Fibroblast of villous mesenchyme (primary cell): ENCODE measurements at places on chromosomes 3 and 15.

- peak; percentile 27 for DNase-seq
Observed at GRCh38 chr3:161879470-161879869, 382.9 kb downstream of the OTOL1 start.

DNA sequence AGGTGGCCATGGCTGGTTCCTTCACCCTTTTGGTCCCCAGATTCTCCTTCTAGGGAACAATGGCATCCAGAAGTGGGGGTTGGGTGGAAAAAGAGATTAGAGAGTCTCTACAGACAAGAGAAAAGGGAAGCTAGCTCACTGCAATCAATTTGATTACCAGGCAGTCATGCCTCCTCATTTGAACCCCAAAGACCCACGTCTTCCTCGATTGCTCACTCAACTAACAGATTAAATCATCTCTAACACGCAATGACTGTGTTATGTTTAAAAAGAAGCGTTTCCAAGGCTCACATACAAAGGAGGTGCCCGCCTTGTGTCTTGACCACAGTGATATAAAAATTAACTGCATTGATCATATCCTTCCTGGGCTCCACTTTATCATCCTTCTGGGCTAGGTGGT, 57.6 kb downstream of the BHLHE40 start:
- DNase-seq, result no peak

DNA sequence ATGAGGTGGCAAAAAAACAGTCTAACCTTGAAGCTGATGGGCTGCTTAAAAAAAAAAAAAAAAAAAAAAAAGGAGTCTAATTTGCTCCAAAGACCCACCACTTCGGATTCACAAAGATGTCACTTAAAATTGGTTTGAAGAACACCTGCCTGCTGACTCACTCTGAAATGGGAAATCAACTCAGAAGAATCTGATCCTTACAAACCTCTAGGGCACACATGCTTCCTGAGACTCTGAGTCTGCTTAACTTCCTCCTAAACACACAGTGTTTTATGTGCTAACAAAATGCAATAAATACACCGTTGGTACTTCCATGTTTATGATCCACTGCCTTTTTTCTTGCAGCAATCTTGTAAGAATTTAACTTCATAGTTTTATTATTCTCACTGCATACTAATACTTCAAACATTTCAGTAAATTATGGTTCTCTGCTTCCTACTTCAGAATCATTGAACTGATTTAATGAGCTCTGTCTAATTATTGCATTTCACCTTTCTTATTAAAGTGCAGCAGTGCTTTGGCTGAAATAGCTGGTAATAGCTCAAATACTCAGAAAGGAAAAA, 73.0 kb upstream of the FRMD4B start:
- no peak for DNase-seq

GRCh38 chr3:174318181-174318580, 541.0 kb upstream of the NAALADL2 start:
- no peak for DNase-seq

DNA sequence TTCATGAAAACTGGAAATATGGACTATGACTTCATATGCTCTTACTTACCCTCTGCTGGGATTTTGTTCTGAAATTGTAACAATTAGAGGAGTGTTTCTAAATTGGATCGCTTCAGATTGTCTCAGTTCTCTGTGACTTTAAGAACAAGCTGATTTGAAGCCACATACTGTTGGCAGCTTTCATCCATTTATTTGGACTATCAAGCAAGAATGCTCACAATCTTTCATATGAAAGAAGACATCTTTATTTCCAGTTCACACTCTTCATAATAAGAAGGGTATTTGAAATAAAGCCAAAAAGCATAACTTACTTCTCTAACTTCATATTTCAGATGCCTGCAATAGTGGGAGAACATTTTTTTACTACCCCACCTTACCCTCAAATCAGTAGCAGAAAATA, 491.6 kb upstream of the TPRG1 start:
- no peak for DNase-seq

GRCh38 chr3:164397462-164397861, 680.8 kb downstream of the SI start:
- no peak for DNase-seq
